ENCODE measurements at places on chromosomes 13 and 19.

GRCh38 chr19:50975766-50976165 lies 6.4 kb upstream of the KLK6 start:
- DNase-seq = no peak

GRCh38 chr13:37647031-37647650 lies 48.6 kb upstream of the POSTN start:
- no peak for DNase-seq

DNA sequence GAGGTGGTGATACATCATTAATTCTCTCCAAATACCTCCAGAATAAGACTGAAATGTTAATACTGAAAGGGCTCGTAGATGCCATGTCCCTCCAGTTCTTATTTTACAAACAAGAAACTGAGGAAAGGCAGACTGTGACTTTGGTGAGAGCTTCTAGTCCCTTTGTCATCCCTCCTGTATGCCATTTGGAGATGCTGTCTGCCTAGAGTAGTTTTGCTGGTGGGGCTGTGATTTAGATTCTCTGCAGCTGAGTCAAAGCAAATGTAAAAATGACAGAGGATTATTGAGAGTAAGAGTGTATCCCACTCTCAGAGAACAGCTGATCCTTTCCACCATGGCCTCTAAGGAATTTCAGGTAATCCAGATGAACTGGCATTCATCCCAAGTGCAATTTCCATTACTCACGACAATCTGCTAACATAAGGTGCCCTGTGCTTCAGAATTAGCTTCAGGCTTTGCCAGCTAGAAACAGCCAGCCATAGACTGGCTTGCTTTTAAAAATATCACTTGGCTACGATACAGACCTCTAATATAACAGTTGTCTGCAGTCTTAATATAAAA lies 16.8 kb downstream of the PABPC3 start:
- no peak for DNase-seq

- DNase-seq = peak; percentile 84
Observed at GRCh38 chr19:18731562-18732008, 48.1 kb downstream of the CRTC1 start.

DNA sequence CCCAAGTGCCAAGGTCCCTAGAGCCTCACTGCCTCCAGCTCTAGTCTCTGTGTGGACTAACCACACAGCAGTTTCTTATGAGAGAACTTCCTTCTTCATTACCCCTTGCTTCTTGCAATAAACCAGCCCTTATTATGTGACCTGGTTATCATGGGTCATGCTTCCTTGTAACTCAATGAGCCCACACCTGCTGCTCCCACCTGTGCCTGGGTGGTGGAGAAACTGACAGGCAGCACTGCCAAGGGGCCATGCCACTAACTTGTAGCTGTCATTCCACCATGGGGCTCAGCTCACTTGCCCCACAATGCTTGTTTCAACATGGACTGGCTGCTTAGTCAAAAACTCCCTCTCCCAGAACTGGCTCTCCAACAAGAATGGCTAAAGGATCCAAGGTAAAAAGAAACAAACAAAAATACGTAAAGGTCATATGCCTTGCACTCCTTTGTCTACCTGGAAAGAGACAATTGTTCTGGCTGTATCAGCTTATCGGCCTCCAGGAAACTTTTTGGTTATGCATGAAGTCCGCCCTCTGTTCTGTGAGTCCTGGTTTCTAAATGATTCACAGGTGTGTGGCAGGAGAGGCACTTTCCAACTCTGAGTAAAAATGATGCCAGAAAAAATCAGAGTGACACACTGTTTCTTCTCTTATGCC lies 446.4 kb downstream of the COG6 start:
- DNase-seq = no peak

GRCh38 chr19:6458695-6459261 lies 814 bp downstream of the SLC25A23 start:
- peak; percentile 74 for DNase-seq

DNA sequence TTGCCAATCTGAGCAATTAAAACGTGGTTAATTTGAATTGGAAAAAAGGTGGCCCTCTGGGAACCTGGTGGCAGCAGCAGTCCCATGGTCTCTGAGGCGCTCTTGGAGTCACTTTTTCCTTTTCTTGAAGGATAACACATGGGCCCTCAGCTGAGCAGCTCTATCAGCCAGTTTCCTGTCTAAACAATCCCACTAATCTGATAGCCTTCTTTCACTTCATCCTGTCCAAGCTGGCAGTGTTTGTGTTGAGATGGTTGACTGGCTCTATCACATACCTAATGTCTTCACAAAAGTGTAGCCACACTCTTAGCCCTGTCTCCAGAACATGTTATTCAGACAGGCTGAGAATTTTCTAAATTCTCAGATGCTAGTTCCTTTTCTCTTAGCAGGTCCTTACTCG lies 10.7 kb downstream of the MZT1 start:
- no peak for DNase-seq

DNA sequence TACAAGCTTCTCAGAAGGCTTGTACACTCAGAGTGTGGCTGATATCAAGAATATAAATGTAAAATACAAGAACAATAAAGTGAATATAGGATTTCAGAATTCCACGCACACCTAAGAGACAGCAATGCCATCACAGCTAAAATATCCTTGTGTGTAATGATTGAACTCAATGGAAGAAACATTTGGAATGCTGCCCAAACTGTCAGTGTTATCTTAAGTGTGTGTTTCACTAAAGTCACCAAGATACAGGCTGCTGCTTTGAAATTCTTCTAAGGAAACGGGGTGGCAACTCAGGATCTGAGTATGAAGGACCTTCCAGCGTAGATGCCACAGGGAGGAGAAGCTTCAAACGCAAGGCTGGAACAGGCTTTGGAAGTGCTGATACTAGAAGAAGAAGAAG lies 86.8 kb downstream of the SGCG start:
- DNase-seq = no peak

GRCh38 chr13:97944396-97945029 lies 9.0 kb upstream of the IPO5 start:
- DNase-seq = peak; percentile 51

DNA sequence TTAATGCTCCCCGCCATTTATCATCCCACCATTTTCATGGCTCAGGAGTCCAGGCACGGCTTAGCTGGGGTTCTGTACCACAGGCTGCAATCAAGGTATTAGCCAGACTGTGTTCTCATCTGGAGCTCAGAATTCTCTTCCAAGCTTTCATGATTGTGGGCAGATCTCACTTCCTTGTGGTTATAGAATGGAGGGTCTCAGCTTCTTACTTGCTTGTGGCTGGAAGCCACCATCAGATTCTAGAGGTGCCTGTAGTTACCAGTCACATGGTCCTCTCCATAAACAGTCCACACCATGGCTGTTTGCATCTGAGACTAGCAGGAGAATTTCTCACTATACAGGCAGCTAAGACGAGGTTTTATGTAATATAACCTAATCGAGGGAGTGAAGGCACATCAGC lies 45.1 kb upstream of the SLC46A3 start:
- no peak for DNase-seq

DNA sequence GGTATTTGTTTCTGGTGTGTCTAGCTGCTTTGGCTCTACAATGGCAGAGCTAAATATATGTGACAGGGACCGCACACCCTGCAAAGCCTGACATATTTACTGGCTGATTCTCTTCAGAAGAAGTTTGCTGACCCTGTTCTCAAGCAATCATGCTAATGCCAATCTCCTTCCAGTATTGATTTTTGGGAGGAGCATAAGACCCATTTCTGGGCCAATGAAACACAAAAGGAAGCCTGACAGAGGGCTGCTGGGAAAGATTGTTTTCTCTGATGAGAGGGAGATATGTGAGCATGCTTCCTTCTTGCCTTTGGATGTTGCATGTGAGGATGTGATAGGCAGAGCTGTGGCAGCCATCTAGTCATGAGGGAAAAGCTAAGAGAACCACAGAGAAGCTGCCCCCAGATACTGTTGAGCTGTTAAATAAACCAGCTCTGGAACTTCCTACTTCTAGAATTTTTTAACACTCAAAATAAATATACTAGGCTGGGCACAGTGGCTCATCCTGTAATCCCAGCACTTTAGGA lies 31.4 kb upstream of the TPTE2 start:
- DNase-seq = no peak

- DNase-seq = no peak
Observed at GRCh38 chr13:108044954-108045353, 170.4 kb downstream of the LIG4 start.

- DNase-seq = peak; percentile 74
Observed at GRCh38 chr19:48645620-48646000, 377 bp downstream of the CA11 start.

DNA sequence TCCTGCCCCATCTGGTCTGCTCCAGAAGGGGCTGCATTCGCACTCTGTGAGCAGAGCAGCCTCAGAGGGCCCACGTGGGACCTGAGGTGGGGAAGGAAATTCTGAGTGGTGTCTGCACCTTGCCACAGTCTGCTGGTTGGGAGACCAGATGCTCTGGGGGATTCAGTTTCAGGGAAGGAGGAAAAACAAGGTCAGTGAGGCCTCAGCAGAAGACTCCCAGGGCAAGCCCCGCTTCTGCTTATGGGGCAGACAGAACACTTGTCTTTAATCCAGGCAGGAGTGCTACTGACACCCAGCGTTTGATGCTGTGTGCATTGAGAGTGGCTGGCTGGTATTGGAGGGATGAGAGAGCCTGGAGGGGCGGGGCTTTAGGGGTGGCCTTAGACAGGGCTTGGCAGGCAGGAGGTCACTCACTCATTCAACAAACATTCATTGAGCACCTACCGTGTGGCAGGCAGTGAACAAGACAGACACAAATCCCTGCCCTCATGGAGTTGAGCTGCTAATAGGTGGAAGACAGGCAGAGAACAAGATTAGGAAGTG lies 4.9 kb upstream of the CLEC17A start:
- peak; percentile 13 for DNase-seq

DNA sequence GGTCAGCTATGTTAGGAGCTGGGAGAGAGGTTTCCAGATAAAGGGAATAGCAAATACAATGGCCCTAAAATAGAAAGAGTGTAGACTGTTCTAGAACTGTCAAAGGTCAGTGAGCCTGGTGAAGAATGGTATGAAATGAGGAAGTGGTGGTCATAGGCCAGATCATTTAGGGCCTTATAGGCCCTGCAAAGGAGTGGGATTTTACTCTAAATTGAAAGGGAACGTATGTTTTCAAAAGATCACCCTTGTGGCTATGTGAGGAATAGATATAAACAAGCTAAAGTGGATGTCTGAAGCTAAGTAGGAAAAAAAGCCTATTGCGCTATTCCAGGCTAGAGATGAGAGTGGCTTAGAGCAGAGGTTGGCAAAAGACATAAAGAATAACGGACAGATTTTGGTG lies 70.7 kb upstream of the TDRD3 start:
- peak; percentile 73 for DNase-seq

DNA sequence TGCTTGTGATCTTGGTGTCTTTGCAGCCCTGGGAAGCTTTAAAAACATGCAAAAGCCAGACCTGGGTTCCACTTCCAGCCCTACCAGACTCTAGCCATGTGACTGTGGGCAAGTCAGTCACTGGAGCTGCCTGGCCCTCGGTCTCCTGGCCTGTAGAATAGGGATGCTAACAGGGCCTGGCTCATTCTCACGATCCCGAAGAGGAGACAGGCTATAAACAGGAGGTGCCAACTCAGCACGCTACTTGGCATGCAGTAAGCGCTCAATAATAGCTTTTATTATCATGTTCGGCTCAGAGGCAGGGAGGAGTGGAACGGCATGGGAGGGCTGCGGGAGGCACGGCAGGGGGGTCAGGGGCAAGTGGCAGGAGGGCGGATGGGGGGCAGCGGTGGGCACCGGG lies 1.7 kb downstream of the CTXN1 start:
- peak; percentile 87 for DNase-seq

- no peak for DNase-seq
Observed at GRCh38 chr13:68588623-68589022, 1358.5 kb upstream of the PCDH9 start.

- no peak for DNase-seq
Observed at GRCh38 chr13:77653301-77653700, 44.2 kb upstream of the SLAIN1 start.

- DNase-seq = peak; percentile 86
Observed at GRCh38 chr13:113777311-113778260, 18.6 kb downstream of the TMEM255B start.

DNA sequence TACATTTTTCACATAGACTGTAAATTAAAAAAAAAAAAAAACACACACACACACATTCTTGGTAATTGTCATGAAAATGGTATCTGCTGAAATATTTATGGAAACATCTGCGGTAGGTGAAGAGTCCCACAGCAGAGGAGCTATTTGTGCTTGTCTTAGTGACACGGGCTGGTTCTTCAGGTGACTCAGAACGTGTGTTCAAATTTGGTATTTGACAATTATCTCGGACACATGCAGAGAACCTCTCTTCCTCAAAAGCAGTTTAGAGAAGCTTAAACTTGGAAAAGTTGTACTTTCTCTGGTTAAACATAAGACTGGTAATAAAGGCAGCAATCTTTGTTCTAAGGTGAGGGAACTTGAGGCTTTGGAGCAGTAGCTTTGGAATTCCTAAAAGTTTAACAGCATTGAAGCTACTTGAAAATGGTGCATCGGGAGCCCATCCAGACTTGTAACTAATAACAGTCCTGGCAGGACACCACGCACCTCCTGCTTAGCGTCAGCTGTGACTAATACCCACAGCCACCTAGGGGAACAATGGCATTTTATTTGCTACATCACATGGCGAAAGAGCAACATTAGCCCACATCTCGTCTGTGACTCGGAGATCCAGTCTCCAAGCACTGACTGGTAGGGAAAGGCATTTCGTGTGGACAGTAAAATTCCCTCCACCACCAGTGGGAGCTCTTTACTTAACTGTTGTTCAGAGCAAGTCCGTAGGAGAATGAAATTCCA lies 1505.1 kb upstream of the SLC10A2 start:
- DNase-seq = peak; percentile 72

Measured in osteoblast (primary cell).